ENCODE measurements at places on chromosomes 16 and 17.
A peak's percentile ranks its signal among the peaks of the same experiment; 100 is the strongest.

DNA sequence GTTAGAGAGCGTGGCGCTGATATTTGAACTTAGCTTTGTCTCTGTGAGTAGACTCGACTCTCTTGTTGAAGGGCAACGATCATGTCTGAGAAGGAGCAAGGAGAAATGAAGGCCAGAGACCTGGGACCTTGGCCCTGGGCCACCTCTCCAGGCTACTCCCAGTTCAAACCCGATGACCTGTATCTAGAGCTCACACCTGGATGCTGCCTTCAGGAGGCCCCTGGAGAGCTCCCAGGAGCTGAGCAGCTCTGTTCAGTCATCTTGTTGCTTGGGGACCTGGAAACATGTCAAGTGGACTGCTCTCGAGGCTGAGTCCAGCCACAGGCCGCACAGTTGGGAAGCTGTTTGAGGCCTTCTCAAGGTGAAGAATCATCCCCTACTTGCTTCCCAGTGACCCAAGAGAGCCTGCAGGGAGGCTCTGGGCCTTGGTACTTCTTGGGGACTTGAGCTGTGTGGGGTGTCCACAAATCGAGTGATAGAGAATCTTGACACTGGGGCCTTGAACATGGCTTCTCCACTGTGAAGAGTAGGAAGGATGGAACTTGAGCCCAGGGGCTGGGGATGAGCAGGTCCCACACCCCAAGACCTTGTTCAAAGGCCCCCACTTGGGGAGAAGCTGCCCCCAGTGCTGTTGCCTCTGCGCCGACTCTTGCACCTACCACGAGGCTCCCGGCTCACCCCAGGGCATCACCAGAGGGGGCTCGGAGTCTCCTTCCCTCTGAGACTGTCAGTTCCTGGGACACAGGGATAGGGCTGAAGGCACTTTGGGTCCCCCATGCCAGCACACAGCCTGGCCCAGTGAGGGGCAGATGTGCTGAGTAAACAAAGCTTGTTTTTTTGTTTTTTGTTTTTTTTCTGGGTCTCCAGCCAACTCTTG is 112.1 kb downstream of the IRX5 start:
- DNase-seq = no peak

DNA sequence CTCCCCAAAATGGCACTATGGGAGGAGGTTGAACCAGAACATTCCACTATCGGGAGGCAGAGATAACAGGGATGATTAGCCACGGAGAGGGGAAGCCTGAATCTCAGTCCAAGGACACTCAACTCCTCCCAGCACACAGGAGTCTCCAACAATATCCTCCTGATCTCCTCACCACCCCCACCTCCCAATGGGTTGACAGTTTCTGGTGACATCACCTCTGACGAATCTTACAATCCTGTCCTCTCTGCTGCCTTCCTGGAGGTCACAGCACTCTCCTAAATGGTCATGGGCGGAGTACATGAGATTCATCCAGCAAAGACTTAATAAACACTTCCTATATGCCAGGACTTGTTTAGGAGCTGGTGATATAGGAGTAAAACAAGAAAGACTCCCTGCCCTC is 80.9 kb downstream of the SLC6A2 start:
- DNase-seq = no peak

- peak; percentile 23 for DNase-seq
Measured at GRCh38 chr17:30600830-30601494, 123.8 kb downstream of the GOSR1 start.

DNA sequence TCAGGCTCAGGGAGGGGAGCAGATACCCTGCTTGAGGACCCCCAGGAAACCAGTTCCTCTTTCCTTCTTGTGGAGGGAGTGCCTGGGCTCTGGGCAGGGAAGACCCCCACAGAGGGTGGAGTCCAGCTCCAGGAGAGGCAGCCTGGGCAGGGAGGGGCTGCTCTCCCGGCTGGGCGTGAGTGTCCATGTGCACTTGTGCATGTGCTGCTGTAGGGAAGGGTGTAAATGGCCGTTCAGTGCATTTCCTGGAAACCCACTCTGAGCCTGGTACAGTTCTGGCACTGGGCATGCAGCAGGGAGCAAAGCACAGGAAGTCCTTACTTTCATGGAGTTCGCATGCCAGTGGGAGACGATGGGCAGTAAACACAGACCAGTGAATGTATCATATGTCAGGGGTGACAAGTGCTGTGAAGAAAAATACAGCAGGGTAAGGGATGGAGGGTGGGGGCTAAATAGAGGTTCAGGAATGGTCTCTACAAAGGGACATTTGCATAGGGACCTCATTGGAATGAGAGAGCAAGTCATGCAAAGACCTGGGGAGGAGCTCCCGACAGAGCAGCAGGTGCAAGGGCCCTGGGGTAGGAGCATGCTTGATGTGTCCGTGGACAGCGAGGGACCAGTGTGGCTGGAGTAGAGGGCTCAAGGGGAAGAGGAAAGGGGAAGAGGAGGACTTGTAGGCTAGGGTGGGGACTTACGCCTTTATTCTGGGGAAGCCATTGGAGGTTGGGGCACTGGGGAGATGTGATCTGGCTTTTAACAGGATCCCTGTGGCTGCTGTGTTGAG is 5.5 kb downstream of the STARD3 start:
- no peak for DNase-seq

- DNase-seq = no peak
Measured at GRCh38 chr17:49962599-49963308, 6.2 kb upstream of the DLX4 start.
